ENCODE measurements at places on chromosomes 5 and 9.

DNA sequence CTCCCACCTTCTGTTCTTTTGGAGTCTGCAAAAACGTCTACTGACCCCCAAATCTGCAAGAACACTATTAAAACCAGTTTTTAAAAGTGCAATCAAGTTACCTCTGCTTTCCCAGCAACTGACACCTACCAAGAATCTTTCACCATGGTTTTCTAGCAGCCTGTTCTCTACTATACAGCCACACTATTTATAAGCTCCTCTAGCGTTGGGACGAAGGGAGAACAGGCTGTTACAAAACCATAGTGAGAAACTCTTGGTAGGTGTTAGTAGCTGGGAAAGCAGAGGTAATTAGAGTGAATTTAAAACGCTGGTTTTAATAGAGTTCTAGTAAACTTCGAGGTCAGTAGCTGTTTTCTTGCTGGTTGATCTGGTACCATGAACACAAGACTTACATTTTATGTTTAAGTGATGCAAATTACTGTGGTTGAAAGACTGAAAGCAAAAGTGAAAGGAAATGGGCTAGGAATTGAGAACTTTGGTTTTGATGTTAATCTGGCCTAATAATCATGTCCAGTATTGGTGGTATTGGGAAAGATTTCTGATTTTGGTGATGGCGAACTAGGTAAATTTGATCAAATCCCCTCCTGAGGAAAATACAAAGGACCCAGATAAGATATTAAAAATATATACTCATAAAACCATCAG lies 5.3 kb downstream of the MROH2B start:
- no peak for DNase-seq

- no peak for DNase-seq
Measured at GRCh38 chr9:72353455-72354116, 11.4 kb downstream of the ZFAND5 start.

DNA sequence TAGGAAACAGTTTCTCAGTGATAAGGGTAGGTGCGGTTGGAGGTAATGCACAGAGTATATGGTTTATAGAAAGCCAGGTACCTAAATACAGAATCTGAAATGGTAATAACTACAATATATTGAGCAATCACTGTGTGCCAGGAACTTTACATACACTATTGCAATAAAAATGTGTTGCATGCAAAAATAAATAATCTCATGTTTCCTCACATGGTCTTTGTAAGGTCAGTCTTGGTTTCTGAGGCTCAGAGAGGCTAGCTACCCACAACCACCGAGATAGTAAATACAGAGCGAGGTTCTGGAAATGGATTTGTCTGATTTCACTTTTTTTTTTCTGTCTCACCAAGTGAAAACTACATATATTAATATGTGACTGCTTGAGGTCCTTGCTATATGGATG lies 128.9 kb downstream of the CAMK4 start:
- DNase-seq: no peak

- DNase-seq: no peak
Measured at GRCh38 chr5:118598311-118598710, 390.0 kb downstream of the DTWD2 start.

DNA sequence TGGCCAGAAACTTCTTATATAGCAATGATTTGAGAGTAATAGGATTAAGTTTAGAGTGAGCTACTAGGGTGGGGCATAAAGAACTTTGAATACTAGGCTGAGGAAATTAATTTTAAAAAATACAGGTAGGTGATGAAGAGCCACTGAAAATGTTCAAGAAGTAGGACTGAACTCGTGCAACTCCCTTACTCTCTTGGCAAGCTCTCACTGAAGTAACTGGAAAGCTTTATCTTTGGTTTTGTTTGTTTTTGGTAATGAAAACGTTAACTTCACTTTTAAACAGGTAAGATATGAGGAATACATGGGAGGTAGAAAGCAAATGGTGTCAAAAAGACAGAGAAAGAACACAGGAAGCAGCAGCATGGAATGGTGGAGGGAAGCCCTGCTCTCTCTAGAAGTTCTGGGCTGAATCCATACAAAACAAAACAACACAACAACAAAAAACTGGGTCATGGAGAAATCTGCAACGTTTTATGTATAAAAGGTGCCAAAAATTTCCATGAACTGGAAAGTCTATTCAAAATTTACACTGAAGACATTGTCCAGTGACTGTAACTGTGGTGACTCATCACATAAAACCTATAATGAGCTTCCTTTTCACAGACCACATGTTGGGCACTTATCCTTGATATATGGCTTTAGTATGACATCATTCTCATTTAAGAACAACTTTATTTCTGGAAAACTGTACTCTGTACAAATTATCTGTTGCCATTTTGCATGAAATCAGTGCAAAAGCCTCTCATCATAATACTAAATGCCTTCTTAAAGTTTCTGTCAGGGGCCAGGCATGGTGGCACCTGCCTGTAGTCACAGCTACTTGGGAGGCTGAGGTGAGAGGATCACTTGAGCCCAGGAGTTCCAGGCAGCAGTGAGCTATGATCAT lies 91.2 kb upstream of the CHD1 start:
- DNase-seq: peak; percentile 60

DNA sequence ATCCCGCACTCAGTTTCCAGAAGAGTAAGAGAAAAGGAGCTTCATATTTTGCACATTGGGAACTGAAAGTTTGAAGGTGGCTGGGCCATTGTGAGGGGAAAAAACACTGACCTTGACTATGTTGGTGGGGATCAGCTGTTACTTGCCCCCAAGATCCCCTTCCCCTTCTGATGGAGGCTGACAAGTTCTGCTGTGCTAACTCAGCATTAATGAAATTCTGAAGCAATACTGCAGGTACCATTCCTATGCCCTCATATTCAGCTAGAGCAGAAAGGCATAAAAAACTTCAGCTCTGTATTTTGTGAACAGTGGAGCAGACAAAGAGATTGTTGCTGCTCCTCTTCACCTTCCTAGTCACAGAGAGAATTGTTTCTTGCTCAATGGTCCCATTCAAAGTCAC lies 1013.8 kb upstream of the C9orf72 start:
- DNase-seq: no peak

- no peak for DNase-seq
Measured at GRCh38 chr5:68240202-68240601, 24.6 kb downstream of the PIK3R1 start.

DNA sequence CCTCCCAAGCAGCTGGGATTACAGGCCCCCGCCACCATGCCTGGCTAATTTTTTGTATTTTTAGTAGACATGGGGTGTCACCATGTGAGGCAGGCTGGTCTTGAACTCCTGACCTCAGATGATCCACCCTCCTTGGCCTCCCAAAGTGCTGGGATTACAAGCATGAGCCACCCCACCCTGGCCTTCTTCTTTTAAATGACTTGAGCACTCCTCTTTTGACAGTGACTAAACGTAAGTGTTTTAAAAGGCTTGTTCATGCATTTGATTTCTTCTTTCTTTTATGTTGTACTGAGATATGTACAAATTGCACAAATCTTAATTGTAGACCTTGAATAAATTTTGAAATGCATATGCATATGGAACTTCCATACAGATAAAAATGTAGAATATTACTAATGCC lies 337.9 kb downstream of the CETN3 start:
- DNase-seq: no peak

DNA sequence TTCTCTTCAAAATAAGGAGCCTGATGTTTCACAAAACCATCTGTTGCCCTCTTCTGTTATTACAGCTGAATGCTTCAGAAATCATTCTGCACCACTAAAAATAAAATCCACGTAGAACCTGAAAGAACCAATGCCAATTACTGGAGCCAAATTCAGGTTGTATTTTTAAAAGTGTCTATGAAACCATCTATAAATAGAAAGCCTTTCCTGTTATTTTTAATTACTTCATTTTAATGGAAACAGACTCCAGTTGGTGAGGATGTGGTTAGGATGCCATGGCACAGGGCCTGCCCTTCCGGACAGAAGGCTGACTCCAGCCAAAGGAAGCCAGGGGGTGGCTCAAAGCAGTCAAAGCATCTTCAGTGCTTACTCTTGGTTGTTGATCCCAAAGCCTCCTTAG lies 119.8 kb downstream of the TENT4A start:
- no peak for DNase-seq

DNA sequence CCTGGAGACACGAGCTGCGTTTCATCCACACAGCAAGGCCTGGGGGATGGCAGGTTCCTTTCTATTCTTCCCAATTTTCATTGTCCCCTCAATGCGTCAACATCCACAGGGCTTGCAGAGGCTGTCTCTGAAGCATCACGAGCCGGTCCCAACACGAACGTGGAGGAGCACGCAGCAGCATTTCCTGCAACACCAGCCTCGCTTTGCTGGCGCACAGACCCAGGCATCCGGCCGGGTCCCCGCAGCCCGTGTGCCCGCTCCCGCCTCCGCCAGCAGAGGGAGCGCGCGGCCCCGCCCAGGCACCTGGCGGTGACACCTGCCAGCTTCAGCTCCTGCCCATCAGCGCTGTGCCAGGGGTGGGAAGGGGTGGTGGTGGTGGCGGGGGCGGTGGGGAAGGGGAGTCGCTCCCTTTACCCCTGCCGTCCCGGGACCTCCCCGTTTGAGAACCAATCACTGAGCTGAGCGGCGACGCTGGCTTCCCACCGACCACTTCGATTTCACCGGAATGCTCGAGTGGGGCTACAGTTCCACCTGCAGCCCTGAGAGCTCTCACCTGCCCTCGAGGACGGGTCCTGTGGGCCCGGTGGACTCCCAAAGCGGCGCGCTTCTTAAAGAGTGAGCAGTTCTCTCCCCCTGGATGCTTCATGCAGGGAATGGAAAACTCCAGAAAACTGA lies 464.5 kb downstream of the ICE1 start:
- DNase-seq: no peak

GRCh38 chr5:120767178-120767820 lies 303.2 kb downstream of the PRR16 start:
- DNase-seq: no peak
